ENCODE measurements at places on chromosomes 16 and 17.

DNA sequence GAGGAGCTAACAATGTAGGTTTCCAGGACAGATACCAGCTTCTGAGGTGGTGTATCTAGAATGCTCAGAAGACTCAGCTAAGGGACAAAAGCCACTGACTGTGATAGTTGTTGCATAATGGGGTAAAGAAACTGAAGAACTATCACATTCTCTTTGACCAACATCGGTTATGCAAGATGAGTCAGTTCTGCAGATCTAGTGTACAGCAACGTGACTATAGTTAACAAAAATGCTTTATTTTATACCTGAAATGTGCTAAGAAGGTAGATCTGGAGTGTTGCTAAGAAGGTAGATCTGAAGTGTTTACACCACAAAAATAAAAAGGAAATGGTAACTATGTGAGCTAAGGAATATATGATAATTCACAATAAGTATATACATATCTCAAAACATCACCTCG, 2.5 kb downstream of the KRTAP9-6 start:
- DNase-seq, result no peak

DNA sequence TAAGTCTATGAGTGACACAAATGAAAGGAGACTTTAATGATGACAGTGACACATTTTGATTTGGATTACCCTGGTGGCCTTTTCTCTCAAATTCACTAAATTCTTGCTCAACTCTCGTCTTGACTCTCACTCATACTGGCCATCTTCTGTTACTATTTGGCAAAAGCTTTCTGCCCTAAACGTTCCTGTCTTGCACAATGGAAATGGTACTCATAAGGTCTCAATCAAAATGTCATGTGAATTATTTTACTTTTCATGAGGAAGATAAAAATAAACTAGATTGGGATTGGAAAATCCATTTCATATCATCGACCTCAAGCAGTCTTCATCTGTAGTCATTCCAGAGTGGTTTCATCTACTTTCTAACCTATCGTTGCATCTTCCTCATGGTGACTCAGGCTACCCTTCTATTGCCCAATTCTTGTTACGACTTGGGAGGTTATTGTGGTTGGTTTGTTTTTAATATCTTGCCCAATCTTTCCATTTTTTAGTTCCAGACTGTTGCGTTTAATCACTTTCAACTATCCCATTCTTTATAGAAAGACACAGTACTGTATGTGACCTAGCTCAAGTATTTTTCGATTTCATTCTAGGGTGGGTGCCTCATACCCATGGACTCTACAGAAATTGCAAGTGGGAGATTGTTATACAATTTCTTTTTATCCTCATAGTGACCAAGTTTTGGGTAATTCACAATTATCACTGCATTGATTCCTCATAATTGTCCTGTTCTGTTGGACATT, 317.2 kb upstream of the KCNJ16 start:
- no peak for DNase-seq

DNA sequence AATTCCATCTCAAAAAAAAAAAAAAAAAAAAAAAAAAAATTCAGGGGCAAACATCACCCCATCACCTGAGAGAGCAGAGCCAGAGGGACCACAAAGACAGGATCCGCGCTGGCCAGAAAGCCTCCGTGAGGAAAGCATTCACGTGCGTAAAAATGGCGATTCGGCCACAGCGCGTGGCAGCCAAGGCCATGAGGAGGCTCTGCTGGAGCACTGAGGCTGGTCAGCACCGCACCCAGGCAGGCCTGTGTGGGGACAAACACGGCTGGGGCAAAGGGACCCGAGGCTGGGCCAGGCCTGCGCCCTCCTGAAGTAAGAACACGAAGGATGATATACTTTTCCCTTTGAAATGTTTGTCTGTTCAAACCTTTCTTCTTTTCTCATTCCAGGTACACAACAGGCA, 45.2 kb downstream of the MAP1LC3B start:
- no peak for DNase-seq

DNA sequence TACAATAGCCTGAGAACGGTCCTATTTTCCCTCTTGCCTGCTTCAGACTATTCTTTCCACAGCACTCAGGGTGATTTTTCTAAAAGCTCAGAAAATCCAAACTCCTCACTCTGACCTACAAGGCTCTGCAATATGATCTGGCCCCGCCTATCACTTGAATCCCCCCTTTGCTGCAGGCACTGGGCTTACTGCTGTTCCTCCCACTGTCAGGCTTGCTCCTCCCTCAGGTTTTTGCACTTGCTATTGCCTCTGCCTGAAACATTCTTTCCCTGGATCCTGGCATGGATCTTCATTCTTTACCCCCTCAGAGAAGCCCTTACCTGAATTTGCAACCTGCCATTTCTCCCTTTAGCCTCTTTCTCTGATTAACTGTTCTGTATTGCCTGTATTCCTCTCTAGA, 52.3 kb downstream of the RPGRIP1L start:
- no peak for DNase-seq

DNA sequence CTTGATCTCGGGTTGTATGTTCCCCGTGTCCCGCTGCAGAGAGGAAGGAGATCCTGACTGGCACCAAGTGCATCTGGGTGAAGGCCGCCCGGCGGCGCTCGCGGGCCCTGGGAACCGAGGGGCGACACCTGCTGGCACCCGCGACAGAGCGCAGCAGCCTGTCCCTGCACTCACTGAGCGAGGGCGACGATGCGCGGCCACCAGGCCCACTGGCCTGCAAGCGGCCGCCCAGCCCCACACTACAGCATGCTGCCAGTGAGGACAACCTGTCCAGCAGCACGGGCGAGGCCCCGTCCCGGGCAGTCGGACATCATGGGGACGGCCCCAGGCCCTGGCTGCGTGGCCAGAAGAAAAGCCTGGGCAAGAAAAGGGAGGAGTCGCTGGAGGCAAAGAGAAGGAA, 7.5 kb downstream of the BTBD17 start:
- DNase-seq, result no peak

GRCh38 chr17:74960570-74961342, 11.8 kb downstream of the HID1 start:
- no peak for DNase-seq

- no peak for DNase-seq
Observed at GRCh38 chr17:39757931-39758873, 20.5 kb downstream of the GRB7 start.

- DNase-seq, result no peak
Observed at GRCh38 chr16:22728167-22728836, 85.7 kb upstream of the HS3ST2 start.

GRCh38 chr16:27723711-27724481, 174.0 kb downstream of the KATNIP start:
- no peak for DNase-seq

- DNase-seq, result no peak
Observed at GRCh38 chr17:34024806-34025551, 230.1 kb upstream of the CCL2 start.
